ENCODE measurements at places on chromosomes 16 and 17.
A peak's percentile ranks its signal among the peaks of the same experiment; 100 is the strongest.

DNA sequence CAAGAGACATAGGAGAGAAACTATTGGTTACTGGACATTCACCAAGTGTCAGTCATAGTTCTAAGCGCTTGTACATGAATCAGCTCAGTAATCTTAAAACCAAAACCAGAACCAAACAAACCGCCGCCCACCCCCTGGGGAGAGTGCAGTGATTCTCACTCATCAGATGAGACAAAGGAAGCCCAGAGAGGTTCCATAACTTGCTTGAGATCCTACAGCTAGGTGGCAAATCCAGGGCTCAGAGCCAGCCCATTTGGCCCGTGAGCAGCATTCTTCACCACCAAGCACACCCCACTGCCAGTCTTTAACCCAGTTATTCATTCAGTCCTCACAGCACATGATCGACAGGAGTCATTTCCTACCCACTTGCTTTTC lies 37.2 kb upstream of the RGS9 start:
- DNase-seq: peak; percentile 77

DNA sequence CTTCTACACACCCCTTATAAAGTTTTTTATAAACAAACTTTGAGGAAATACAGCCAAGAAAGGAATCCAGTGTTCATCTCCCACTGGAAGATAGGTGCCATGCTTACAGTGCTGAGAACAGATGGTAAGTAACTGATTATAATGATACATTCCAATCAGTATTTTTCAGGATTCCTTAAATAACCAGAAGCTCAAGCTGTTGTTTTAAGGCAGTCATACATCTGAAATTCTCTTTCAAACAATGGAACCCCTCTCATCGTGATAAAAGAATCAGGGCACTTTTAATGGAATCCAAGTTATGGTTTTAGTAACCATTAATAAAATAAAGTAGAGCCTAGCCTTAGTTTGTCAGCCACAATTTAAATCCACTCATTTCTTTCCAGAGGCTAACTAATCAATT lies 56.1 kb upstream of the STAC2 start:
- DNase-seq: no peak

GRCh38 chr17:76709077-76709950 lies 1.5 kb downstream of the MXRA7 start:
- no peak for DNase-seq

GRCh38 chr17:62720126-62720850 lies 87.8 kb downstream of the MARCHF10 start:
- peak; percentile 26 for DNase-seq

GRCh38 chr17:73625991-73626673 lies 18.1 kb downstream of the SDK2 start:
- no peak for DNase-seq

DNA sequence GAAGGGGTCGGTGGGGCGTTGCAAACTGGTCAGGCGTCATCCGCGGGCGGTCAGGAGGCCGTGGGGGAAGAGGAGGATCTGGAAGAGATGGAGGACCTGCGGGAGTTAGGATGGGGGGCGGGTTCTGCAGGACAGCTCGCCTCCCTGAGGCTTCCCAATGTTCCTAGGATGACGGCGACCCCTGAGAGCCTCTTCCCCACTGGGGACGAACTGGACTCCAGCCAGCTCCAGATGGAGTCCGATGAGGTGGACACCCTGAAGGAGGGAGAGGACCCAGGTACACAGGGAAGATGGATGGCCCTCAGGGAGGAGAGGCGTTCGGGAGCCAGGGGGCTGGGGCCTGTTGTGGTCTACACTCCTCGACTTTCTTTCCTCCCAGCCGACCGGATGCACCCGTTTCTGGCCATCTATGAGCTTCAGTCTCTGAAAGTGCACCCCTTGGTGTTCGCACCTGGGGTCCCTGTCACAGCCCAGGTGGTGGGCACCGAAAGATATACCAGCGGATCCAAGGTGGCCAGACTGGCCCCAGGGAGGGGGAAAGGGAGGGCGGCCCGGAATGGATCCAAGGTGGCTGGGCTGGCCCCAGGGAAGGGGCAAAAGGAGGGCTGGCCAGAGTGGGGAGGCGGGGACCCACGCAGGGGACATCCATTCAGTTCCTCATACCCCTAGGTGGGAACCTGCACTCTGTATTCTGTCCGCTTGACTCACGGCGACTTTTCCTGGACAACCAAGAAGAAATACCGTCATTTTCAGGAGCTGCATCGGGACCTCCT lies 839 bp downstream of the PLD2 start:
- no peak for DNase-seq

Data from inflammatory macrophage (primary cell).